NCI-H146 (cell line): ENCODE measurements at places on chromosomes 5 and 9.
A peak's percentile ranks its signal among the peaks of the same experiment; 100 is the strongest.

GRCh38 chr9:99488131-99489059, 266.3 kb downstream of the SEC61B start:
- peak; percentile 68 for DNase-seq

GRCh38 chr5:24864244-24864643, 219.5 kb upstream of the CDH10 start:
- DNase-seq = no peak

- DNase-seq = no peak
Measured at GRCh38 chr9:134391319-134392231, 65.3 kb downstream of the RXRA start.

DNA sequence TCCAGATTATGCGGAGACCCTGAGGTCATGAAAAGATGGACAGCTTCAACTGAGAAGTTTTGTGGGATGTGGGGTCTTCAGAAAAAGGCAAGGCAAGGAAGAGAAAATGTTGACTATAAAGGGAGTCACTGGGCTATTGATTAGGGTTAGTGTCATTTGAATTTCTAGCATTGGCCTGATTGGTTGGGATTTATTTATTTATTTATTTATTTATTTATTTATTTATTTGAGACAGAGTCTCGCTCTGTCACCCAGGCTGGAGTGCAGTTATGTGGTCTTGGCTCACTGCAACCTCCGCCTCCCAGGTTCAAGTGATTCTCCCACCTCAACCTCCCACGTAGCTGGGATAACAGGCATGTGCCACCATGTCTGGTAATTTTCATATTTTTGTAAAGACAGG, 279.7 kb downstream of the NTRK2 start:
- no peak for DNase-seq

GRCh38 chr5:671459-672328, 21.5 kb downstream of the TPPP start:
- DNase-seq = peak; percentile 54

GRCh38 chr5:9058666-9059065, 487.2 kb downstream of the SEMA5A start:
- DNase-seq = no peak

DNA sequence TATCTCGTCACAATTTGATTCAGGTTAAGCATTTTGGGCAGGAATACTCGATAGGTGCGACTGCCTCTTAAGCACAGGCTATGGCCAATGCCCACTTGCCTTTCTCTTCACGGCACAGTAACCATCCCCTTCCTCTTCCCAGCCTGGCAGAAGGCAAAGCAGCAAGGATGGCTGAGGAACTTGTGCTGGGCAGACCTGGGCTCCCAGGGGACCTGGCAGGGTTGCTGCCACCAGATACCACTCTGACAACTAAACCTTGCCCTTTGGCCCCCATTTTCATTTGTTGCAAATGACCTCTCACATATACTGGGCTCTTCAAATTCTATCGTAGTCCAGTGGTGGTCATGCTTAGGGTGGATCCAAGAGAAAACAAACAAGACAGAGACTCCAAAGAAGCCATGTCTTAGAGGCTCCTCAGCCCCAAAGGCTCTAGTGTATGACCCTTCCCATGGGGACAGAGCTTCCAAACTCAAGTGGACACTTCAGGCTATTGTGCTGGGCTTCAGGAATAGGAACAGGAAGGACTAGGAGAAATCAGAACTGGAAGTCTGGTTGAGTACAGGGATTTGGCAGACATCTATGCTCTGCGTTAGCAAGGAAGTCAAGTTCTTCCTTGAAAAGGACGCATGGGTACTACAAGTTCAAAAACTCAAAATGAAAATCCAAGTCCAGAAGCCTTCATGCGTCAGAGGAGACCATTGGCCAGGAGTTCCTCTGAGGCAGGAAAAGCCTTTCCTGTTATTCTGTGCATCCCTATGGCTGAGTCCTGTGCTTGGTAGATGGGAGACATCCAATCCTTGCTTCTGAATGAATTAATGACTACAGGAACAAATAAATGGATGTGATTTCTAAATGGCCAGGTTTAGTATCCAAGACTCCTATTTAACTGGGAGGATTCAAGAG, 64.6 kb upstream of the PLPP1 start:
- DNase-seq = no peak

DNA sequence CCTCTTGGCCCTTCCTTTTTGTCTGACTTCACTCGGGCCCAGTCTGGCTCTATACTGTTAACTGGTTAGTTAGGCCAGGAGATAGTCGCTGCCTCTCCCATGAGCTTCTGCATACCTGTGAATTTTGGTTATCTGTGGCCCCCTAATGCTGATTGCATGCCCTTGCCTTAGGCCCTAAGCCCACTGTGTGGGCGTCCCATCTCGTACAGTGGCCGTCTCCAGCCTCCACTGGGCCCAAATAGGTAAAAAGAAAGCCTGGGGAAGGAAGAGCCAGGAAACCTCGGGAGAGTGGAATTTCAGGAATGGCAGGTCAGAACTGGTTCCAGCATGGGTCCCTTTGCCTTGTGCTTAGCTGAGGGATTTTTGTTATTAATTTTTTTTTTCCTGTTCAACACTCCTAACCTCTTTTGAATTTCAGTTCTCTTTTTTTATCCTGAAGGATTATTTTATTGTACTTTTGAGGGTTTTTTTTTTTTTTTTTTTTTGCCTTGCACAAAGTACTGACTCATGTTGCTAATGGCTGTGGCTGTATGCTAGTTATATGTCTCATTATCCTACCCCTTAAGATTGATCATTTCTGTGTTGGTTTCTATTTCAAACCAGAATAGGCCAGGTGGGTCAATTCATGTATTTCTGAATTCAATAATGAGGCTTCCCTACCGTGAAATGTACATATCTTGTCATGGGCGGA, 3.4 kb downstream of the PRRC2B start:
- peak; percentile 56 for DNase-seq

DNA sequence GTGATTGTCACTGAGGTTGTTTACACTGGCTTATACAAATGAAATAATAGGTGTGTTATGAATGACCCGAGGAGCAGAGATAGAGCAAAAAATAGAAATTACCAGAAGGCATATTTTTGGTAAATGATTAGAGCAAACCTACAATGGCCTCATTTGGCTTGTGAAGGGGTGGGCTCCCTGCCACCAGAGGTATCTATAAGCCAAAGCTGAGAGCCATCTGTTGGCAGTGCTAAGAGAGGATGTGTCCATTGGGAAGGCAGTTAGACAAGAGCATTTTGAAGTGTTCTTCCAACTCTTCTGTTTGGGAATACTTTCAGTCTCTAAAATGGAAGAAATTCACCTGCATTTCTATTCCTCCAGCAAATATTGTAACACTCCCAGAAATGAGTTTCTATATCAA, 10.6 kb downstream of the NIPAL4 start:
- DNase-seq = no peak

- no peak for DNase-seq
Measured at GRCh38 chr5:134502259-134502658, 23.2 kb upstream of the JADE2 start.

- no peak for DNase-seq
Measured at GRCh38 chr5:22699319-22699718, 153.8 kb downstream of the CDH12 start.

DNA sequence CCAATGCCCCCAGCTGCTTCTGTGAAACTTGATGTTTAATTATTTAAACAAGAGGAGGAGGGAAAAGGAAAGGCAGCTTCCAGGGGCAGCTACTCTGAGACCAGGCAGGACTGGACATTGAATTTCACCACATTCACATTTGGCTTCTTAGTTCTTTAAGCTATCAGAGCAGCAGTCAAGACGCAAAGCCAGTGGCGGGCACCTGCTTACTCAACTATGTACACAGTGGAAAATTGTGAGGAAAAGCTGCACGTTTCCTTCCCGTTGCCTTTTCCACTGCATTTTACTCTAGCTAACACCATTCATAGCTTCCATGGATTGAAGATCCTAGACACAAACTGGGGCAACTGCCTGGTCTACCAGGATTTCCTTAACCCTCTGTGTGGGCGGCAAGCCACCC, 200.3 kb downstream of the ERCC6L2 start:
- DNase-seq = no peak
